HepG2 (cell line): ENCODE measurements at places on chromosomes 3 and 15.

GRCh38 chr15:88072598-88073390 is 183.7 kb downstream of the NTRK3 start:
- no peak for DNase-seq

GRCh38 chr15:60804986-60805949 is 326.3 kb upstream of the ICE2 start:
- no peak for DNase-seq

GRCh38 chr15:26614734-26615133 is 158.1 kb downstream of the GABRB3 start:
- DNase-seq: no peak

GRCh38 chr15:40365624-40366456 is 7.8 kb downstream of the DISP2 start:
- DNase-seq: no peak

GRCh38 chr15:62840526-62841268 is 201.8 kb upstream of the TPM1 start:
- no peak for DNase-seq

DNA sequence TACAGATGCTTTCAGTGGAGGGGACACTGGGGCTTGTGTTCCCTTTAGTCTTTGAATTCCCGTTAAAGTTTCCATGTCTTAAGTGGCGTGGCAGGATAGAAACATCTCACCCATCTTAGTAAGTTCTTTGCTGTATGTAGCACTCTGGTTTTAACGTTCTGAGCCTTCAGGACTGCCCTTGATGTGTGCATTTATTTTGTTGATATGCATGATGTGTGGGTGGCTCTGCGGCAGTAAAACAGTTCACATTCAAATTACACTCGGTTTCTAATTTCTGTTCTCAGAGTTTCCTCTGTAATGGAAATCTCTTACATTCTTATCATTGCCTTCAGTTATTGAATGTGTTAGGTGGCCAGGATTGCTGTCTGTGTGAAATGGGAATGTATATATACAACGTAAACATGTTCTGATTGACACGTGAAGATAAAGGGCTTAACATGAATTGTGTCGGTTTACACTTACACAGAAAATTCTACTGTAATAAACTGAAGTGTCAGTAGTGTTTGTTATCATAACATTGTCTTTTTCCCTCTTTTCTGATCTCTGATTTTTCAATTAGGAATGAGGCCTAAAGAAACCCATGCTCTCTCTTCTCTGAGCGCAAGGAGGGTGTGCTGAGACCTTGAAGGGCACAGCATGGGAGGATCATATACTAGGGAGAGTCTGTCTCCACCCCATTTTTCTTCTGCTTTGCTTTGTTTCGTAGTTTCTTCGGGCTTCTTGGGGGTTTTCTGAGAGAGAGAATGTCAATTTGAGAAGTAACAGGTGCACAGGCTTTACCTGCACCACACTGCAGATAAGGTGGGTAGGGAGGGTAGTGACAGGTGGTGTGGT is 51.5 kb downstream of the IGF1R start:
- DNase-seq: no peak

GRCh38 chr15:89114990-89115389 is 26.7 kb downstream of the ABHD2 start:
- no peak for DNase-seq

DNA sequence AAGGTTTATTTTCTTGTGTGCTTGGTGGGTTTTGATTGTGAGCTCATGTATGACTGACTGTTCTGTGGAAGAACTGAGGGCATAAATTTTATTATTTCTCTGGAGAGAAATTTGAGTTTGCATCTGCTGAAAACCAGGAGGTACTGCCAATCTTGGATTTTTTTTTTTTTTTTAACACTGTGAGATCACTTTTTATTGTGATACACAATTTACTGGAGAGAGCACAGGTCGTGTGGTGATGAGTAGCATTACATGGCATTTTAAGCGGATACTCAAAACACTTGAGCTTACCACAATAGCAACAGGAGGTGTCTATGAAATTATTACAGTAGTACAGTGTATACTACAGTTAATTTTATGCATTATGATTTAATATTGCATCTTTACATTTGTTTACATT is 237.4 kb downstream of the MFSD1 start:
- DNase-seq: no peak

DNA sequence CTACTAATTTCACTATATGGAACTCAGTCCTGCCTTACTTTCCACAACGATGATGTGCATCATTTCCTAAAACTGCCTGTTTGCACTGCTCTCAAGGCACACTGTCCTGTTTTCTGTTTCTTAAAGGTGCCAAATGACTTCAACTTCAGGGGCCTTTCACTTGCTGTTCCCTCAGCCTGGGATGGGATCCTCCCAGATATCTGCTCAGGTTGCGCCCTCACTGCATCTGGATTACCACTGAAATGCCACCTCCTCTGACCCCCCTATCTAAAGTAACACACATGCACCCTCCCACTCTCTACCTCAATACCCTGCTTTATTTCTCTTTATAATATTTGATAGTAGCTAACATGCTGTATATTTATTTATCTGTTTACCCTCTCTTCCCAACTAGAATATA is 123.8 kb upstream of the CMC1 start:
- DNase-seq: no peak

GRCh38 chr3:46393554-46394434 is 13.1 kb downstream of the CCR5AS start:
- DNase-seq: no peak

DNA sequence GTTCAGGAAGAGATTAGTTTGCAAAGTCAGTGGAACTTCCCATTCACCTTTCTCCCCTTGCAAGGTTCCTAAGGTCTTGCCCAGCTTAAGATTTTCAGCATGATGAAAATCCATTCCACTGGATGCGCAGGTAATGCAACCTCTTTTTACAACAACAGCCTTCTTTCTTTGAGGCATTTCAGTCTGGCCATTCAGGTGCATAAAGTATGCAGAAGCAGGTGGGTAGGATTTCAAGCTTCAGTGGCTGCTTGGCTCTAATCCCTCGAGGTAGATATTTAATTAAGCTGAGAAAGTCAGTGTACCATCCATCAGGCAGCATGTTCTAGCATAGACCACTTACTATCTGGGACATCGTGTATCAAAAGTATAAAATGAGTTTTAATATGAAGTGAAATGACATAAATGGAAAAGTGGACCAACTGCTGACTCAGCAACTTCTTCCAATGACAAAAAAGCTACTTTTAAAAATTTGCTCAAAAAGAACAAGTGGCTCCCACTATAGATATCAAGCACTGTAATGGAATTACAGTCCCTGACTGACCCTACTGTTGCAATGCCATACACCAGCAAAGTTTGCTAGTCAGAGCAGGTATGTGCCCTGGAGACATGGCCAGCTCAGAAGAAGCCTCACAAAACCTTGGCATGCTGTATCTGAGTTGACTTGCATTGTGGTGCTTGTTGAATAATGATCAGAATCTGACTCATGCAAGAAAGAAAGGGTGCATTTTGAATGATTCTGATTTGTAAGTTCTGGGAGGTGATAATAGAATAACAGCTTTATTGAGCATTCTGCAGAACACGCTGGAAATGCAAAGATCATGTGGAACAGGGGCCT is 459.9 kb upstream of the MCTP2 start:
- no peak for DNase-seq

DNA sequence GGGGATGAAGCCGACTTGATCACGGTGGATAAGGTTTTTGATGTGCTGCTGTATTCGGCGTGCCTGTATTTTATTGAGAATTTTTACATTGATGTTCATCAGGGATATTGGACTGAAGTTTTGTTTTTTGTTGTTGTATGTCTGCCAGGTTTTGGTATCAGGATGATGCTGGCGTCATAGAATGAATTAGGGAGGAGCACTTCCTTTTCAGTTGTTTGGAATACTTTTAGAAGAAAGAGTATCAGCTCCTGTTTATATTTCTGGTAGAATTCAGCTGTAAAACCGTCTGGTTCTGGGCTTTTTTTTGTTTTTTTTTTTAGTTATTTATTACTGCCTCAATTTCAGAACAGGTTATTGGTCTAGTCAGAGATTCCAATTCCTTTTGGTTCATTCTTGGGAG is 93.7 kb downstream of the SLC25A26 start:
- no peak for DNase-seq

DNA sequence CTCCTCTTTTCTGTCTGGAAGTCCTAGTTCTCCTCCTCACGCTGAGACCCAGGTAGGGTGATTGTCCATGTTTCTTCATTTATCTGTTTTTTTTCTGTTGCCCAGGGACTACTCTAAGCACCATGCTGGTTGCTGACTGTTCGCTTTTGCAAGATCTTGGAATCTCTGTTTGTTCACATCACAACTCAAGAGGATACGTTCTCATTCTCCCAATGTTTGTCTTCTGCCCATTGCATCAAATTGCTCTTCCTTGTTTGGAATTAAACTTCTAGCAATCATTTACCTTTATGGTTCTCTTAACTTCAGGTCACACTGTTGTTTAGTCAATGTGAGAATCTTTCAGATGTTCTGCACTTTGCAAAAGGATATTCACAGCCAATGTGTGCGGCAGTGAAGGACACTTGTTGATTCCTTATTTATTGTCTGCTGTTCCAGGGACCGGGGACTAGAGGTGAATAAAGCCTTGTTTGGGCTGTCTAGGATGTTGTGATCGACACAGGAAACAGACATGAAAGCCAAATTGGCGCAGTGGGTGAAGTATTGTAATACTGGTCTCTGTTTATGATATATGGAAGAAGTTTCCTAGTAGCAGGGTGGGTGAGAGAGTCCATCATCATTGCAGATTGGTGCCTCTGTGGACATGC is 24.5 kb downstream of the LPP start:
- no peak for DNase-seq

- no peak for DNase-seq
Measured at GRCh38 chr3:88921986-88922385, 185.4 kb upstream of the EPHA3 start.

DNA sequence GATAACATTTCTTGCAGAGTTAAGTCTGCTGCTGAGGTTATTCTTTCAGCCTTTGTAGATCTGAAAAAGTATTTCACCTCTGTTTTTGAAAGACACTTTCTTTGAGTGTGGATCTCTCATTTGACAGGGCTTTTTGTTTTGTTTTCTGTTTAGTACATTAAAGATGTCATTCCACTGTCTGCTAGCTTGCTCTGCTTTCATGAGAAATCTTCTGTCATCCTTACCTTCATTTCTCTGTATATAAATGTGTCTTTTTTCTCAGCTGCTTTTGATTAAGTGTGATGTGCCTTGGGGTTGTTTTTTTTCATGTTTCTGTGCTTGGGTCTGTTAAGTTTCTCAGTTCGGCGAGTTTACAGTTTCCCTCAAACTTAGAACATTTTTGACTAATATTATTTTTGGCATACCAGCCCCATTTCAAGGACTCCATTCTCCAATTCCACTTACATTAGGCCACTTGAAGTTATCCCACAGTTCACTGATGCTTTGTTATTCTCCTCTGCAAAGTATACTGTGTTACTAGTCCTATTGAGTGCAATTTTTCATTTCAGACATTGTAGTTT is 43.9 kb upstream of the CA12 start:
- no peak for DNase-seq

DNA sequence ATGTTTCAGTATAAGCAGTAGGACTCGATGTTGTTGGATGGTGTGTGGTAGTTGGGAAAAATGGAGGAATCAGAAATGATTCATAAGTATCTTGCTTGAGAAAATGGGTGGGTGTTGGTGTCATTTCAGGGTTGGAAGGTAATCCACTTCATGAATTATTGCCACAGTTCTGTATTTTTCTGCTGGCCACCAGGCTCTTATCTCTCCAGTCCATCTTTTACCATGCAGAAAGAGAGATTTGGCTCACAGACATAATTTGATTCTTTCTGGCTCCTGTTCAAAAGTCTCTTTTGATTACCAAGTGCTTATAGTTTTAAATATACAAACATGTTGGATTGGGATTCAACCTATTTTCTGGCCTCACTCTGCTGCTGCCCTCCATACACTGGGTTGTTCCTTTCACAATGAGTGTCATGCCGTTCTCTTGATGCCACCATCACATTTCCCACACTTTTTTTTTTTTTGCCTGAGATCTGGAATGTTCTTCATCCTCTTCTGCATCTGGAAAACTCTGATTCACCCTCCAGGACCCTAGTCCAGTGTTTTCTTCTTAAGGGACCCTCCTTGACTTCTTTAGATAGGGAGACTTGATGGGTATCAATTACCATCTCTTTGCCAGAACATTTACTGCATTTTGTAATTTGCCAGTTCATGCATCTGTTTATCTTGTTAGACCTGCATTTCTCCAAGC is 69.4 kb upstream of the GAP43 start:
- DNase-seq: no peak

DNA sequence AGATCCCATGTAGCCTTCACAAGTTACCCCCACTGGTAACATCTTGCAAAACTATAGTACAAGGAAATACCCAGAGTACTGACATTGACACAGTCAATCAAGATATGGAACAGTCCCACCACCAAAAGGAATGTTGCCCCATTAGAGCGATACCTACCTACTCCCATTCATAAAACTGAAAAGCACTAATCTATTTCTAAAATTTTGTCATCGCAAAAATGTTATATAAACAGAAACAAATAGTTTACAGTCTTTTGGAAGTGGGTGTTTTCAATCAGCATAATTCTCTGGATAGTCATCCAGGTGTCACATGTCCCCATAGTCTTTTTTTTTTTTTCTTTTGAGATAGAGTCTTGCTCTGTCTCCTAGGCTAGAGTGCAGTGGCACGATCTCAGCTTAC is 156.9 kb upstream of the AGTR1 start:
- no peak for DNase-seq

DNA sequence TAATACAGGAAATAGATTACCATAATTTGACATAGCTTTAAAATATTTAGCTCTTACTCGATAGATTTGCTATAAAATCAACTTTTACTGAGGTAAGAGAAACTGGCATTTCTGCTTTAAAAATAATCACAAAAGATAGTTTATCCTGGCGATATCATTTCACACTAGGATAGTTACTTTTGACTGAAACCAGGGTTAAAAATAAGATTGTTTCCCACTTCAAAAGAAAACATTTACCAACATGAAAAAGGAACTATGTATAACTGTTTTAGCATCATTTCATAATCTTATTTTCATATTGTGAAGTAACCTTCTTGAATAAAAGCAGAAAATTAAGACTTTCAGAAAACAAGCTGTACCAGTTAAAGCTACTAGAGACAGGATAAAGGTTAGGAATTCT is 15.3 kb downstream of the PSMD6 start:
- DNase-seq: no peak

GRCh38 chr15:51492528-51492927 is 130.0 kb downstream of the DMXL2 start:
- DNase-seq: peak; percentile 10

- DNase-seq: no peak
Measured at GRCh38 chr3:10004506-10004905, 17.9 kb upstream of the EMC3 start.

DNA sequence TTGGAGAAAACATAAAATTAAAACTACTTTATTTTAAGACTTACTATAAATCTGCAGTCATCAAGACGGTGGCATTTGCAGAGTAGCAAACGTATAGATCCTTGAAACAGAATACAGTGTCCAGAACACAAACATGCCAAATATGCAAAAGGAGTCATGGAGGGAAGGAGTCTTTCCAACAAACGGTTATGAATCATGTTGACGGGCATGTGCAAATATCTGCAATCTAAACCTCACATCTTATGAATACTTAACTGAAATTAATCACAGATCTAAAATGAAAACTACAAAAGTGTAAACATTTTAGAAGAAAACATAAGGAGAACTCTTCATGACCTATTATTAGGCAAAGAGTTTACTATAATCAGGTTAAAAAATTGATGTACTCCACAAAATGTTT is 69.4 kb downstream of the TFRC start:
- no peak for DNase-seq

GRCh38 chr3:158790901-158791589 is 10.8 kb upstream of the MFSD1 start:
- peak; percentile 58 for DNase-seq

- no peak for DNase-seq
Measured at GRCh38 chr15:58419803-58420524, 11.8 kb upstream of the LIPC start.

- no peak for DNase-seq
Measured at GRCh38 chr3:44208568-44208967, 33.1 kb upstream of the TOPAZ1 start.
